ENCODE measurements at places on chromosomes 12 and 14.

DNA sequence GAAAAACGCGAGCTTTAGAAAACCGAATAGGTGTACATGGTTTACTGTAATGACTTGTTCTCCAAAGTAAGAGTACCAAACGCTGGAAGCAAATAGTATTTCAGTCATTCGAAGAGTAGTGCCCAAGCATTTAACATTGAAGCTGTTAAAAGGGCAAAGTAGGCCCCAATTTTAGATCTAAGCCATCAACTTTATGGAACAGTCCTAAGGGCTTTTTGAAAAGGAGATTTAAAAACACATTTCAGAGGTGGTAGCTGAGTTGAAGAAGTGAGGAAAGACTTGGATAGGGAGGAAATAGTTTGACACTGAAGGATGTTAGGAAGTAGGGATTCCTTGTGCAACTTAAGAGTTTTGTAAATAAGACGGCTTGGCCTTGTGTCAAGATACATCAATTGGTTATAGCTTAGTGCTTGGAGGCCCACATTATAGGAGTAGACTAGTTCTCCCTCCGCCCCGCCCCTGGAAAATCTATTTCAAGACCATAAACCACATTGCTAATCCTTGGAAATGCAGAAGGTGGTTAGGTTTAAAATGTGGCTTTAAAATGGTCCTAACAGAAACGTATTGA, 783 bp upstream of the TUBA1B start:
- peak; percentile 77 for DNase-seq

DNA sequence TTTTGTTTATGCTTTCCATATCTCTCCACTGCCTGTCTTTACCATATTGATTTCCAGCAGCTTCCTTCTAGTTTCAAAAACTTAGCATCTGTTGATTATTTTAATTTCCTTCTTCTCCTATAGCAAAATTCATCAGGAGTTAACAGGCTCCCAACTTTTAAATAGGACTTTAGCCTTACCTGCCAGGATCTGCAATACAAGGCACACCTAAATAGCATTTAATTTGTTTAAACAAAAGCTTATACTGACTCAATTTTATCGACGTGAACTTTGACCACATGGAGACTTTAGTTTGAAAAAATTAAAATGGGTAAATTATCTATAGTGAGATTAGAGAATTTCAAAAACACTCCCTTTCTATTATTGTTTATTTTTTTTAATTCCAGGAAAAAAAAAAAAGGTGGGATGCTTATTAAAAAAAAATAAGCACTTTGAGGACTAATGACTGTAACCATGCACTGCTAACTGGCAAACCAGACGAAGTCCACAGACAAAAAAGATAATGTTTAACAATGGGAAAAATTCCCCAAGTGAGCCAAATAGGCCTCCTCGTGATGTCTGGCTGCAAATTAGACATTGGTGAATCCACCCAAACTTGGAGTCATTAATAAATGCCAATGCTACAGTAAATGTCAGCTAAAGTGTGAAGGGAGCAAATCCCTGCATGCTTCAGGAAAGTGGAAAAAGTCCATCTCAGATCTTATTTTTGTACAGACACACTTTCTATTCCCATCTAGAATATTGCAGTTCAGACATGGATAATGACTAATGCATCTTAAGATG, 40.7 kb downstream of the RMST start:
- no peak for DNase-seq

DNA sequence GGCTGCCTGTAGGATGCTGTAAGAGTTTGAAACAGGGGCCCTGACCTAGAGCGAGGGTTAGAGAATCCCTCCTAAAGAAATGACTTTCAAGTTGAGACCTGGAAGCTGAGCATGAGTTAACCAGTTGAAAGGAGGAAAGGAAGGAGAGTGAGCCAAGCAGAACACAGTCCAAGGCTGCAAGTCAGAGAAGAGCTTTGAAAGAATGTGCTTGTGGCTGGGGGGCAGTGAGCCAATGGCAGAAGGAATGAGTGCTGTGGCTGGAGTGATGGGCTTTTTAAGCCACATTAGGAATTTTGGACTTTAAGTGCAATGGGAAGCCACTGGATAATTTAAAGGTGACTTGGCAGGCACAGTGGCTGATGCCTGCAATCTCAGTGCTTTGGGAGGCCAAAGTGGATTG, 18.1 kb downstream of the CDKN1B start:
- peak; percentile 42 for DNase-seq

- DNase-seq = peak; percentile 18
These were observed 283 bp downstream of the LMO3 start for GRCh38 chr12:16605642-16606116.

DNA sequence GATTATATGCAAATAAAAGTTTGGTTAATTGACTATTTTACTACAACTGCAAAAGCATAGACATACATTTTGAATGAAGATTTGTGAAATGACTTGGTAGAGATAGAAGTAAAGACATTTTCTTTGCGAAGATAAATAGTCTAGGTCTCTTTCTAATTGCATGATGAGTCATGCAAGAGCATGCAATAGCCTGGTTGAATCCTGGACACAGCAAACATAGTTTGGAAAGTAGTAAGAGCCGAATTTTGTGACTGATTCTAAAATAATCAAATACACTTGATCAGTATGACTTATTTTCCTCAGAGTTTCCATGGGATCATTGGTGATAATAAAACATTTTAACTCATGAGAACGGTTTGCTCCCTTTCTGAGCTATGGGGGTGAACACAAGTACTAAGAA, 27.7 kb upstream of the CAND1 start:
- DNase-seq = peak; percentile 14
